ENCODE measurements at places on chromosomes 4 and X.

DNA sequence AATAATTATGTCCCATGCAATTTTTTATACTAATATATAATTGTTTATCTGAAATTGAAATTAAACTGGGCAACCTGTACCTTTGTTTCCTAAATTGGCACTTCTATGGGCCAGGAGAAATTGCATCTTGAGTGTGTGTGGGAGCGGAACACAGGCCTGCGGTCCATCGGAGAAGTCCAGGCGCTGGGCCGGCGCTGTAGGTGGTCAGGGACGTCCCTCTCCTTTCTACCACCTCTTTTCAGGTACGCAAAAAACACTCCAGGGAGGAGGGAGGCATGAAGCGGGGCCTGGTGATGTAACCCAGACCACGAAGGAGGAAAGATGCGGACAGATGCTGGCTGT is 717 bp downstream of the MGAT4D start:
- no peak for DNase-seq

- DNase-seq = peak; percentile 10
Measured at GRCh38 chr4:77358315-77358928, 201.4 kb downstream of the CCNG2 start.

GRCh38 chrX:72146527-72146926 is 14.8 kb upstream of the RTL5 start:
- DNase-seq = no peak

DNA sequence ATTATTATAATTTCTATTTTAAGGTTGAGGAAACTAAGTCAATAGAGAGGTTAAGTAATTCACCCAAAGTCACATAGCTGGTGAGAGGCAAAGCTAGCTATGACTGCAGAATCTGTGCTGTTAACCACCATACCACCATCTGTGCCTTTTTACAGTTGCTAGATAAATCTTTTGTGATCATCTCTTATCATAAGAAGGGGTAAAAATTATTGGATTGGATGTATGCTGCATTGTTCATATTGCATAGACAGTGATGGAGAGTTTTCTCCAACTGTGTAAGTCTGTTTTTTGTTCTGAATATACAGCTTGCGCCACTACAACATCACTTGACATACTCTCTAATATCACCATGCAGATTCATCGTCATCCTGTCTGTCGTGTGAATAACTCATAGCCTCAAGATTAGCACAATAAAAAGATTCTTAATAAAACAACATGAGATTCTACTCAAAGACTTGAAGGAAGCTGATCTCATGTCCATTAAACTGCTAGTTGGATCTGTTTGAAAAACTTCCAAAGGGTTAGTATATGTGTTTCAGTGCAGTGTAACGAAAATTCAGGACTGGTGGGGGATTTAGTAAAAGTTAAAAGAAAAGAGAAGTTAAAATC is 495.9 kb downstream of the SPRY1 start:
- no peak for DNase-seq

DNA sequence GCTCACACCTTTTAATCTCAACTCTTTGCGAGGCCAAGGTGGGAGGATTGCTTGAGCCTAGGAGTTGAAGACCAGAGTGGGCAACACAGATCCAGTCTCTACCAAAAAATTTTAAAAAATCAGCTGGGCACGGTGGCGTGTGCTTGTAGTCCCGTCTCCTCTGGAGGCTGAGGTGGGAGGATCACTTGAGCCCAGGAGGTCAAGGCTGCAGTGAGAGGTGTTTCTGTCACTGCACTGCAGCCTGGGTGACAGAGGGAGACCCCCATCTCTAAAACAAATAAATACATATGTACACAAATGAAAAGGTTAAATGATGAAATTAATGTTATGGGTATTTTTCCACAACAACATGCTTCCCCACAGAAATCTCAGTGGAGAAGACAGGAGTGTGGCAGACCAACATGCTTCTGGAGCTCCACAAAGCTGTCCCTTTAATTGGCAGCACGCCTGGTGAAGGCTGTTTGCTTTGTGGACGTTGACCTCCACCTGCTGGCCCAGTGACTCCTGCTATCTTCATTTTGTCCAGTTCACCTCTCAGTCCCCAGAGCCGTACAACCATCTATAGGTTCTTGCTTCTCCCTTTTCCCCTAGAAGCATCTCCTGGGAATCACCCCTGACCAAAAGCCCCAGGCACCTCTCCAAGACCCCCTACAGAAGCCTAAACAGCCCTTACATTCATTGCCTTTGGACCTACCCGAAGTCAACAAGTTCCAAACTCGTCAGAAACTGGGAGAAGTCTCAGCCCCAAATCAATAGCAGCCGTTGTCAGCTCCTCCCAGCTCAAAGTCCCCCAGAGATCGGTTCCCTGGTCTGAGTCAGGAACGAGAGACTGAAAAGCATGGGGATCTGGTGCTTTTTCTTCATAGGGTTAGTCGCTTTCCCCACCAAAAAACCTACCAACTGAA is 36.4 kb upstream of the CD99 start:
- no peak for DNase-seq

GRCh38 chrX:39633293-39633692 is 464.5 kb downstream of the BCOR start:
- DNase-seq = no peak

GRCh38 chr4:41744572-41745291 is 3.8 kb downstream of the PHOX2B start:
- no peak for DNase-seq

DNA sequence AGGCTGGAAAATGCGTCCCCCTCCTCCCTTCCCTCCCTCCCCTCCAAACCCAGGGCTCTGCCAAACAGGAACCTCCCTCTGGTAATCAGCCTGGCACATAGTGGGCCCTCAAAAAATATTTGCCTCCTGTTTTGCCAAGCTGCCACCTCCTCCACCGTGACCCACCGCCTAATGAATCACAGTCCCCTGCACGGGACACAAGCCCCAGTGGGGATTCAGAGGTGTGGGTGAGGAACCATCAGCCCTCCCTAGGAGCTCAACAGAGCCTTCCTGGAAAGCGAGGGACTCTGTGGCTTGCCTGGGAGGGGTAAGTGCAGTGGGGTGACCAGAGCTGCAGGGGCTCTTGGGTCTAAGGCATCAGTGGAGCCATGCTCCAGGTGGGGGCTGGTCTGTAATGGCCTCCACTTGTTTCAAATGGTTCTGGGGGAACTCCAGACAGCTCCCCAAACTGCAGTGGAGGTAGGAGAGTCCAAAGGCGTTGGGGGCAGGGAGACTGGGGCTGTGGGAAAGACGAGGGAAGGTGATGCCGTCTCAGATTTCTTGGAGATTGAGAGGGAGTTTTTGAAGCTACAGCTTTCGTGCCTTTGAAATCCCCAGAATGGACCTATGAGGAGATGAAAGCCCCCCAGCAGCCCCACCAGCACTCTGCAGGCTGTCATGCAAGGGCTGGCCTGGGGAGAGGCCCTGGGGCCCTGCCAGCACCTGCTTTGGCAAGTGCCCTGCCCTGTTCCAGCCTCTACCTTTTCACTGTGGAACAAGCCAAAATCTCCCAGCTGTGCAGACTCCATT is 1.0 kb upstream of the PPP2R2C start:
- no peak for DNase-seq

Data from GM12891 (cell line).